ENCODE measurements at places on chromosomes 2 and 18. TPM values are rescaled to one million over a fixed set of nuclear protein-coding genes. Genes with fewer than 3 reads are reported as not detected.

Gene SOX11
- not detected for total RNA-seq

Gene HSPD1
- 613 TPM for total RNA-seq

Gene NOL4
- not detected for total RNA-seq

Gene RAPGEF4
- total RNA-seq = 0.54 TPM

Gene CYP27C1
- 4.9 TPM for total RNA-seq

Gene BOLL
- total RNA-seq = not detected

Gene SPATA3
- total RNA-seq = not detected

Gene REV1
- total RNA-seq = 8.8 TPM

Gene CSRNP3
- not detected for total RNA-seq

Gene ALLC
- 0.06 TPM for total RNA-seq

Gene CTNNA2
- 0.35 TPM for total RNA-seq

Gene FHOD3
- total RNA-seq = 2.8 TPM

Gene TTR
- total RNA-seq = not detected

Gene OTOS
- total RNA-seq = not detected

All from A549 treated with CORT108297 at 1 μM for 4 hours (cell line).